ENCODE measurements at places on chromosomes 7 and 10.

- no peak for DNase-seq
Measured at GRCh38 chr7:142563470-142563869, 185.8 kb upstream of the PRSS1 start.

- DNase-seq: no peak
Measured at GRCh38 chr10:131177431-131178327, 133.8 kb downstream of the TCERG1L start.

DNA sequence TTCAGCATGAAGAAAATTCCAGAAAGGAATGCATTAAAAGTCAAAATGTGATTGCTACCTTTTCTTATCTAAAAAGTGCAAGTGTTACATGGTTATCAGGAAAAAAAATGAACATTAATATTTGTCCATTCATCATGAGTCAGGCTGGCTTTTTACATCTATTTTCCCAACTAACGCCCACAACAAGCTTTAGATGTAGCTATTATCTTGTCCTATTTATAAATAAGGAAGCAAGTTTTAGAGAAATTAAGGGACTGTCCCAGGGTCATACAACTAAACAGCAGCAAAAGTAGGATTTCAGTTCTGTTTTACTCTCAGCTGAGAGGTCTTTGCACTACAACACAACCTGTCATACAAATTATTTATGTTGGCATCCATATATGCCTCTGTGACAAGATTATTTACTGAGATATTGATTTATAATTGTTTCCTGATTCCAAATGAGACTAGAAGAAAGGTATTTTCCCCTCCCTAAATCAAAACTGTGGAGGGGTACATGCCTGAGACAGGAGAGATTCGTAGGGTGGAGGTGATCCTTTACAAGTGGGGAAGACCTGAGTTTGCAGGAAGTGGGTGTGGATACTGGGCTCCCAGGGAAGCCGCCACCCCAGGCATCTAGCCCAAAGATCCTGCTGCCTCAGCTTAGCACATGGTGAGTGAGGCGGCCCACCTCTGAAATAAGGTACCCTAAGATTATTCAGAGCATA, 57.2 kb upstream of the ARID5B start:
- no peak for DNase-seq

GRCh38 chr7:5255832-5256231, 26.9 kb upstream of the SLC29A4 start:
- DNase-seq: no peak

GRCh38 chr7:90681336-90682022, 85.4 kb downstream of the CDK14 start:
- no peak for DNase-seq

- DNase-seq: no peak
Measured at GRCh38 chr7:156222611-156223010, 410.3 kb upstream of the SHH start.

DNA sequence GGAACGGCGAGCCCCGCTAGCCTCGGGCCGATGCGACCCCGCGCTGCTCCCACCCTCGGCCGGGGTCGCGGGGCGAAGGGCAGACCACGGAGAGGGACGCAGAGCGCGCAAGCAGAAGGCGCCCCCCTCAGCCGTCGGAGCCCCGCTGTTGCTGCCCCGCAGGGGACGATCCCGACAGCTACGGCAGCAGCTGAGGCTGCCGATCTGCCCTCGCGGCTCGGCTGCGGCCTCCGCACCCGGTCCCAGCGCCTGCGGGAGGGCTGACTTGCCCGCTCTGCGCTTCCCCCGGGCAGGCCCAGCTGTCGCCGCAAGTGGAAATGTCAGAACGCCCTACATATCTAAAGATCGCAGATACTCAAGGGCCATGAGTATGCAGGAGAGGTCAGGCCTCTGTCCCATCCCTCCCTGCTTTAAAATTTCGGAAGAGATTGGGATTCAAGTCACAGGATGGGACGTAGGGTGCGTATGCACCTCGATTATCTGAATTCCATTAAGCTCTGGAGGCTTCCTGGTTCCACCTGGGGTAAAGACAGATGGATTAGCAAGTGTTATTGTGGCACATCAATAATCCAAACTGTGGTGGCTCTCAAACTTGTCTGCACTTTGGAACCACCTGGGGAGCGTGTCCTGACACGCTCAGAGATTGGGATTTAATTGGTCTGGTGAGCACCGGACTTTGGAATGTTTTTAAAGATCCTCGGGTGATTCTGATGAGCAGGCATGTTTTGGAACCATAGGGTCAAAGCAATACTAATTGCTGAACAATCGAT, at the start of gene CRPPA:
Gene CRPPA (minus strand): TSS at position 206 of the 770 bp plus-strand sequence. CDS start 216 bp downstream, outside the sequence.
- peak; percentile 37 for DNase-seq

GRCh38 chr10:69007260-69007659, 18.7 kb downstream of the KIFBP start:
- no peak for DNase-seq

DNA sequence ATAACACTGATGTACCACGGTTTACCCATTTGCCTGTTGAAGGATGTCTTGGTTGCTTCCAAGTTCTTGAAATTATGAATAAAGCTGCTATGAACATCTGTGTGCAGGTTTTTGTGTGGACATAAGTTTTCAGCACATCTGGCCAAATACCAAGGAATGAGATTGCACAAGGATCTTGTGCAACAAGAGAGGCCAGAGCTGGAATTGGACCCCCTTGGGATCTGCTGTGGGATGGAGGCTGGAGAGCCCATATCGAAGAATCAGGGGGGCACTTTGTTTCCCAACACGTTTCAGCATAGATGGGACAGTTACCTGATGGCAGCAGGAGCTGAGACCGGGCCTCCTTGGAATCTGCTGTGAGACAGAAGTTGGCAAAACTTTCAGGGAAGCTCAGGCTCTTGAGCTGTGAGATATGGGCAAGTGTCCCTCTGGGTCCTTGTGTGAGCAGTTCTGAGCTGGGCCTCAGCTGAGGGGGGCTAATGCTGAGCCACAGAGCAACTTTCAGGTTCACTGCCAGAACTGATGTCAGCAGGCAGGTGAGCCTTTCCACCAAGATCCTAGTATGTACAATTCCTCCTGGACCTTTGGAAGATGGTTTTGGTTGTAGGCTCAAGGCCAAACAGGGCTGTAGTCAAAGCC, 115.2 kb upstream of the RAB18 start:
- no peak for DNase-seq

DNA sequence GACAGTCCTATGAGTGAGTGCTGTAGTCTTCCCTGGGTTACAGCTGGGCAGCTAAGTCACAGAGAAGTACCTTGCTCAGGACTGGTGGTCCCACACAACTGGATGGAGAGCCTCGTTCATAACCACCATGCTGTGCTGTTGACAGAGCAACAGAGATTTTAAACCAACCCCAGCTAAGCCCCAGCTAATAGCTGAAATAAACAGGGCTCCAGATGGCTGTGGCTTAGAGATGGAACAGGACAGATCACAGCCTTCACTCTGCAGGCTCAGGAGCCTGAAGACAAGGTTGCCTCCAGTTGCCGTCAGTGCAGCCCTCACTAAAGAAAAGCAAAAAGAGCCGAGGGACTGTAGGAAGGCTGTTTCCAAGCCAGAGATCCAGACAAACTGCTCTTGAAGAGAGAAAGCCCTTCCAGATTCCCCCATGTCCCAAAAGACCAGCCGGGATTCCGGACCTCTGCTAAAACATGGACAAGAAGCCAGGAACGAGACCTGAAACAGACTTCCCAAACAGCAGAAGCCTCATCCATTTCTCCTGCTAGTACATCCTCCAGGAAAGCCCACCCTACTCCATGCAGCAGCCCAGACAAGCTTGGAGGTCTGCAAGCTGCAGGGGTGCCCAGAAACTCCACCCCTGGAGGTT, 4.2 kb downstream of the HTRA1 start:
- DNase-seq: no peak

GRCh38 chr7:37065779-37066271, 341.5 kb upstream of the AOAH start:
- peak; percentile 11 for DNase-seq

DNA sequence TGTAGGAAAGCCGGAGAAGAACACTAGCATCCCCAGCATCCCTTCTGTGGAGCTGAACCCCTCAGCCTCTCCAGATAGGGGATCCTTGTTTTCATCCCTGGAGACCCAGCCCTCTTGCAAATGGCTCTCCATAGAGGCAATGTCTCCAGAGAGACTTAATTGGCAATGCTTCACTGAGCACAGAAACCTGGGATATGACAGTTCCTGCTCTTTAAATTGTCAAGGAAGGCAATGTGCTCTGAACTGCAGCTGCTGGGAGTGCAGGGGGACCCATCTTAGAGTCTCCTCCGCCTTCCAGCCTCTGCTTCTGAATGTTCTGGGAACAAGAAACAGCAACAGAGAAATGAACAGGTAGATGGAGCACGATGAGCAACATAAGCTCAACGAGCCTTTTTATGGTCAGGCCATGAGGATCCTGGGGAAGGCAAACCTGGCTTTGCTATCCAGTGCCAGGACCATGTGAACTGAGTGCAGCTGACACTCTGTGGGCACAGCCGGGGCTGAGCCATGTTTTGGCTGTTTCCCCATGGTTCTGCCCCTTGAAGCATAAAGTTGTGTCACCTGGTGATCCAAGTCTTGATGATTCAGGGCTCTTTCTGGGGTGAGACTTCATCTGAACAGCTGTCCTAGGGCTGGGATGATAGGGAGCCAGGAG, 481.0 kb downstream of the PLXNA4 start:
- no peak for DNase-seq

- DNase-seq: no peak
Measured at GRCh38 chr10:99394761-99395386, 35.5 kb downstream of the GOT1 start.

- DNase-seq: peak; percentile 60
Measured at GRCh38 chr10:26543567-26544306, 105.6 kb downstream of the APBB1IP start.

DNA sequence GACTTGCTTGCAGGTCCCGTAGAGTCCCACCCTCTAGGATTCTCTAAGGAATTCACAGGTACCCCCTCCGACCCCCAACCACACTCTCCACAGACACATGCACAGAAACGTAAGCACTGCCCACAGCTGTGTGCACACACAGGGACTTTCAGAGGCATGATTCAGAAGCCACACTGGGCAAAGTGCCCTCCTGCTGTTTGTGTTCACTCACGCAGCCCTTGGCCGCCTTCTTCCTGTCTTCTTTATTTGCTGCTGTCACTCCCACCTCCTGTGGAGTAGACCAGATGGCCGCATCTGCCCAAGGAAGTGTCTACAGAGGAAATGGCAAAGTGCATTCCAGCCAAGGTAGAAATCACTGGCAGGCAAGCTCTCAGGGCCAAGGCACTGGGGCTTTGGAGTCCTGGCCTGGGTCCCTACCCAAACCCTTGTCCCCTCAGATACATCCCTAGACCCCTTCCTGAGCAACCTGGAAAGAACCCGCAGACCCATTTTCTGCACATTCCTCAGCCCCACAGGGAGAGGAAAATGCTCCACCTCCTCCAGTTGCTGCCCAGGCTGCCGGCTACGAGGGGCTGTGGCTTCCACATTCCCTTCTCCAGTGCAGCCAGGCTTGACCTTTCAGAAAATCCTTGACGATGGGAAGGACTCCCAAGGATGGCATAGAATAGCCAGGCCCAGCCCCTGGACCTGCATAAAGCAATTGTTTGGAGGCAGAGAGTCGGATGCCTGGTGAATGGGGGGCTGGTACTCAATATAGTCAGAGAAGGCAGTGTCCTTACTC, 21.6 kb upstream of the GIMAP8 start:
- no peak for DNase-seq

- peak; percentile 38 for DNase-seq
Measured at GRCh38 chr7:93442478-93443224, 131.9 kb downstream of the CALCR start.

- DNase-seq: no peak
Measured at GRCh38 chr7:107505997-107506673, 36.3 kb downstream of the GPR22 start.

GRCh38 chr7:26868841-26869495, 4.6 kb upstream of the SKAP2 start:
- DNase-seq: no peak

GRCh38 chr7:47737601-47738000, 155.7 kb upstream of the TNS3 start:
- DNase-seq: no peak

DNA sequence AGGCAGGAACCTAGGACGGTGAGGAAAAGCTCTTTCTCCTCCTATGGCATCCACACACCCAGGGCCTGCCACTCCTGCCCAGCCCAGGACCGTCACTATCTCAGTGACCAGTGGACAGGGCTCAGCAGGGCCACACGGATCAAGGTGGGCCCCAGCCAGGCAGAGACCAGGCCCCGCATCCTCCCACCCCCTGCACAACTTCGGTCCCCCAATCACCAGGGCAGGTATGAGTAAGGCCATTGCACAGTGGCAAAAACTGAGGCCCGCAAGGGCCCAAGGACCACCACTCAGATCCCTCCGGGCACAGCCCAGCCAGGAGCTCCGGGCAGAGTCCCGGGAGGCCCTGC, 30.3 kb downstream of the OAT start:
- peak; percentile 19 for DNase-seq

DNA sequence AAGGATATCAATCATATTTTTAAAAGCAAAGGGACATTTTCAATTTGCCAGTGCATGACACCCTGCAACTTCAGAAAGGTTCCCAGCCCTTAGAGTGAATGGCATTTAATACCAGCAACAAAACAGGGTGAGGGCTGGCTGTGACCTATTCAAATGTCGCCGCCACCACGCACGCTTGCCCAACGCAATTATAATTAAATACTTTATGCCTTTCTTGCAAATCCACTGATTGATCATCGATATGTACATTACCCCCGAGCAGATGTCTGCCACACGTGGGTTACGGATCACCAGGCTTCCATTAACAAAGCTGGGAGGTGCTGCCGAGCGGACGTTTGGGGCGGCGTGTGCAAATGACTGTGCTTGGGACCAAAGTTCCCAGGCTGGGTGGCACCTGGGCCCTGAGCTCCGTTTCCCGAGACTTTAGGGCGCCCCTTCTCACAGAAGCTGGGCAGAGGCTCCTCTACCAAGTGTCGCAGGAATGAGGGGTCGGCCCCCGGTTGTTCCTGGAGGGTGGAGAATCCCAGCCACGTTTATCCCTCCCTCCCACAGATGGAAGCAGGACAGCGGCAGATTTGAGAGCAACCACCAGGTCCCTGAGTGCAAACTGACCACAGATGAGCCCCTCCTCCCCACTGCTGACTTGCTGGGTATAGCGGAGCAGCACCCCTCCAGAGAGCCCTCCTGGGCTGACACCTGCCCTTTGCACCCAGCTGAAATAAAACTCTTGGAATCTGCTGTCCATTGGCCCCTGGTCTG, 3.9 kb downstream of the FOXL3 start:
- DNase-seq: no peak

DNA sequence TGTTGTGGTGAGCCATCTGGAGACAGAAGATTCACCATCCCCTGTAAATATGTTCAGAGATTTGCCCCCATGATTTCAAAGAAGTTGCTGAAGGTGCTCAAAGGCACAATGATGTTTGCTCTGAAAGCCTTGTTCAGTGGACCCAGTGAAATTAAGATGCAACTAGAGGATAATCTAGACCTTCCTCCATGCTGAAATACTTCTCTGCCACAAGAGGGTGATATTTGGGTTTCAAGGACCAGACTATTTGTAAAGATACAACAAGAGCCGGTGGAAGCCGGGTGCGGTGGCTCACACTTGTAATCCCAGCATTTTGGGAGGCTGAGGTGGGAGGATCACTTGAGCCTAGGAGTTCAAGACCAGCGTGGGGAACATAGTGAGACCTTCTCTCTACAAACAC, 13.5 kb upstream of the MSRB2 start:
- DNase-seq: no peak

All from GM20000 (cell line).